Stimulated activated CD8-positive, alpha-beta memory T cell treated with anti-CD3 and anti-CD28 coated beads, Interleukin-2, amount 100 ng/mL, for 1 hour (primary cell): ENCODE measurements at places on chromosomes 13 and 19.

GRCh38 chr13:94822356-94822755 lies 110.0 kb upstream of the SOX21 start:
- DNase-seq: no peak

- no peak for DNase-seq
Observed at GRCh38 chr19:13825489-13826441, 30.5 kb downstream of the ZSWIM4 start.

GRCh38 chr19:1395194-1396018 lies 5.9 kb downstream of the GAMT start:
- no peak for DNase-seq

- DNase-seq: no peak
Observed at GRCh38 chr13:76741624-76742023, 144.6 kb downstream of the KCTD12 start.

- no peak for DNase-seq
Observed at GRCh38 chr19:55446060-55446459, 3.0 kb upstream of the SHISA7 start.

- no peak for DNase-seq
Observed at GRCh38 chr13:30725326-30726085, 9.8 kb upstream of the ALOX5AP start.

- no peak for DNase-seq
Observed at GRCh38 chr19:53853707-53854106, 14.0 kb upstream of the MYADM start.

DNA sequence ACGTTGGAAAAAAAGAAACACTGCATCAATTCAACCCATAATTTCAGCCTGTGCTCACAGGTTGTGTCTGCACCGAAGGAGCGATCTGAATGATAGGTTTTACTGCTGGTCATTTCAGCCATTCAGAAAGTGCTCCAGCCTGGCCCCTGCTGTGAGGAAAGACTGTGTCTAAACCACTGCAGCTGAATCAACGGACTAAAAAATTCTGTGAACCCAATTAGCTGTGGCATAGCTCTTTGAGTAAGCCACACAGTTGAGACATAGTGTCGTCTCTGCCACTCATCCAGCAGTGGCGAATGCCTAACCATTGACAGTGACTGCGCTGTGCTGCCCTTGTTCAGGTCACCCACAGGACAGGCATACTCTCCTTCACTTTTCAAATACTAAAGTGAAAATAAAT lies 179.8 kb downstream of the COG6 start:
- no peak for DNase-seq

DNA sequence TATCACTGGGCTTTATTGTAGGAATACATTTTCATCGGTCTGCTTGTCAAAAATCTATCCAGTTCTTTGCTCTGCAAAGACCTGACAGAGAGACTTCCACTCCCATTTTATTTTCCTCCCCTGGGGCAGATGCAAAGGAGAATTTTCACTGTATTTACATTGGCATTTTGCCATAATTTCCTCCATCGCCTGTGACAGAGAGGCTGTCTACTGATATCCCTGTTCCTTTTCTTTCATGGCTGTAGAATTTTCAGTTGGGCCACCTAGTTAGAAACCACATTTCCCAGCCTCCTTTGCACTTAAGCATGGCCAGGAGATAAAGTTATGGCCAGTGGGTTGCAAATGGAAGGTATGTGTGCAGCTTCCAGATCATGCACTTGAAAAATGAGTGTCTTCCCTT lies 89.3 kb downstream of the NUFIP1 start:
- no peak for DNase-seq
